ENCODE measurements at places on chromosomes 4 and X.

GRCh38 chr4:30416547-30416946 is 303.6 kb upstream of the PCDH7 start:
- DNase-seq = no peak

GRCh38 chr4:7620814-7621176 is 186.1 kb upstream of the PSAPL1 start:
- no peak for DNase-seq

GRCh38 chr4:46980851-46981250 is 12.5 kb downstream of the GABRA4 start:
- no peak for DNase-seq

DNA sequence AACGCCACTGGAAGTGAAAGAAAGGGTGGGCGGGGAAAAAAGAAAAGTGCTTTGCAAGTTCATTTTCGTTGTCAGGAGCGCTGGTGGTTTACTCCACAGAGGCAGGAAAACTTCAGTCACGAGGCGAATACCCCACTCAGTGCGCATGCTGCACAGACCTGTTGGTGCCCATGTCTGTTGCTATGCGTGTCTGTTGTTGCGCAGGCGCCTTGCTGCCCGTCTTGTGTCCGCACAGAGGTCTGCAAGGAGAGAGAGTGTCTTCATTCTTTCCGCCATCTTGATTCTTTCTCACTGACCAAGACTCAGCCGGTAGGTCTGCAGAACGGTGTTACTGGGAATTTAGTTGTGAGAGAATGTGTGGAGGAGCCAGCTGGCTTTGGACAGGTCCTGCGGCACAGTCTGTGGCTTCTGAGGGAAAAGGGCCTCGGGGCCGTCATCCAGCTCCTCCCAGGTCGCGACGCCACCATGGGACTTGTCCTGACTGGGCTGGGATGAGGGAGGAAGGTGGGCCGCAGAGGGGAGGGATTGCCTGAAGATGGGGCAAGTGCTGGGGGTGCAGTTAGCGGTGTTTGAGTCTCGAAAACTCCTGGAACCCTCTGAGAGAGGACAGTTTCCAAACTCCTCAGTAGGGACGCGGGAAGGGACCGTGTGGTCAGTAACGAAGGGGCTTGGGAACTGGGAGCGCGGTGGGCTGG is at the start of gene PAGE2:
PAGE2 (plus strand) TSS at position 224 of the 695 bp plus-strand sequence. CDS start 1,003 bp downstream, outside the sequence.
- no peak for DNase-seq

- DNase-seq = no peak
These were observed 122.2 kb downstream of the ANXA5 start for GRCh38 chr4:121574618-121575017.

DNA sequence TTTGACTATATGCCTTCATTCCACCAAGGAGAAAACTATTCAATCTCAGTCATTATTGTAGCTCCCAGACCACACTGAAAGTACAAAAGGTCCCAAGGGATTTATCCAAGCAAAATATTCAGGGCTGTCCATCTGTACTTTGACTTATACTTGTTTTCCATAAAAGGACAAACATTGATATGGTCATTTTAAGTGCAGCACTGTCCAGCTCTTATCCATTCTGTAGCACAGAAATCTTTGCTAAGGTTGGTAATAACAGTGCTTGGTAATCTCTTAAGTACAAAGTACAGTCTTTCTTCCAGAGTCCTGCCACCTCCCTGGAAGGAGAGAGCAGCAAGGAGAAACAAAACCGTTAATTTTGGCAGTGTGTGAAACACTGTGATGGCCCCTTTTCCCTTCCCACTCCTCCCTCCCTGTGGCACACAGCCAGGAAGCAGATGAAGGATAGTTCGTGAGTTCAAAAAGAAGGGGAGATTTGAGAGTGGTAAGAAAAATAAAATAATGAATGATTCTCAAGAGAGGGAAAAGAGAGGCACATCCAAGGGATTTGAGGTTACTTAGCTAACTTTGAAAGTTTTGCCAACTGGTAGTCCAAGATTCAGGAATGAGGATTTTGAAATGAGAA is 6.8 kb upstream of the CXCL2 start:
- no peak for DNase-seq

- no peak for DNase-seq
These were observed 2.6 kb downstream of the C4orf33 start for GRCh38 chr4:129098531-129099001.

DNA sequence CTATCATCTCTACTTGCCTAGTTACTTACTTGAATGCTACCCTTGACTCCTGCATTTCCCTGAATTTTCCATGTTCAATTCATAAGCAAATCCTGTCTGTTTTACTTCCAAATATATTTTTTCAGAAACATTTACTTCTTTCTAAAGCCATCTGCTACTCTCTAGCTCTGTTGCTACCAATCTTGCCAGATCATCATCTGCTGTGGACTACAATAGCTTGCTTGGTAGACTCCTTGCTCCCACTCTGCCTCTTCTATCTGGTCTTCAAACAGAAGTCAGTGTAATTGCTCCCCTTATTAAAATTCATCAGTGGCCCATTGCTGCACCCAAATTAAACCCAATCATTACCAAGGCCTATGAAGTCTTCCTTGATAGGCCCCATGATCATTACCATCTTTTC is 151.6 kb upstream of the HPGD start:
- no peak for DNase-seq

DNA sequence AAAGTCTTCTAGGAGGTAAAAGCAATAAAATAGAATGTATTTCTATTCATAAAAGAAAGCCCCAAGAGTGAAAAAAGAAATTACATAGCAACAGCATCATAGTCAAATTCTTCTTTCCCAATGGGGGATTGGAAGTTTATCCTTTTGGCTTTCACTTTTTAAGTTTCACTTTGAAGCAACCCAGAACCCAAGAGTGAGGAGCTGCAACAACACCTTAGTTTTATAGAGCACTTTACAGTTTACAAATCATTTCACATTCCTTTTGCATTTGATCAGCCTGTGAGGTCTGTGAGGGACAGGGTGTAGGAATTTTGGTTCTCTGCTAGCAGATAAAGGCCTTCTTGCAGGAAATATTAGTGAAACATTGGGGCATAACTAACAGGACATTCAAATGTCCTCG is 112.0 kb upstream of the NDP start:
- DNase-seq = no peak

GRCh38 chrX:134502686-134503085 is 42.7 kb downstream of the HPRT1 start:
- no peak for DNase-seq

DNA sequence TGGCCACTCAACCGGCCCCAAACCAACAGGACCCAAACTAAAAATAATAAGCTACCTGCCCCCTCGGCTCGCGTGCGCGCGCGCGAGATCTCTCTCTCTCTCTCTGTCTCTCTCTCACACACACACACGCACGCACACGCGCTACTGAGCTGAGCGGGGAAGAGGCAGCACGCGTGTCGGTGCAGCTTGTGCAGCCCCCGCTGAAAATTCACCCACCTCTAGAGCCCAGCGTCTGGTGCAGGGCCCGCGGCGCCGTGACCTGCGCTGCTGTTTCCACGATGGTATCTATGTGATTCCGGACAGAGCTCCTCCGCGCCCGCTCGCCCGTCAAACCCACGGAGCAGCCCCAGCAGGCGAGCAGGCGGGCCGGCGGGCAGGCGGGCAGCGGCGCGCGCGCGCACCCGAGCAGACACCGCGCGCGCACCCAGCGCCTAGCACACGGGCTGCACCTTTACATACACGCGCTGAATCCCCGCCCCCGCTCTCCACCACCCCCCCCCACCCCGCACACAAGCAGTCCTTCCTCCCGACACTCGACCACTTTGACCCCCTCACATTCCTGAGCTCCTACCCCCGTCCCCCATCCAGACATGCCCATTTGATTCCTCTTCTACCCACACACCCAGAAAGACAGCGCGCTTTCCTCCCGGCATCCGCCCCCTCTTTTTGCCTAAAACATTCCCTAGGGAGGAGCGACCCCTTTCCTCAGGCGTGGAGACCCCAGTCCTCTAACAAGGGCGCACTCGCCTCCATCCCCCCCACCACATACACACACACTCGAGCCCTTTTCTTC is 1.0 kb downstream of the SLITRK4 start:
- no peak for DNase-seq

DNA sequence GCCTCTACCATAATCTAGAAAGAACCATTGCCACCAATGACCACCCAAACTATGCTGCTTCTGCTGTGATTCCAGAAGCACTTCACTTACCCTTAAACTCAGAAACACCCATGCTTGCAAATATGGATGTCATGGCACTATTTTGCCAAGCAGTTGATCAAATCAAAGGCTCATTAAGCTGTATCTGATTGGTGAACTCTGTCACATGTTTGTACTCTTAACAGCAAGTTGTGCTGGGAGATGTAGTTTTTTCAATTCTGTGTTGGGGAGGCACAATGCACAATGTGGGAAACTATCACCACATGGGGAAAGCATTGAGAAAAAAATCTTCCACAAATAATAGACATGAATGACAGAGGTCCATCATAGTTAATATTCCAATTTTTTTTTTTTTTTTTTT is 19.2 kb upstream of the SPCS3 start:
- no peak for DNase-seq

DNA sequence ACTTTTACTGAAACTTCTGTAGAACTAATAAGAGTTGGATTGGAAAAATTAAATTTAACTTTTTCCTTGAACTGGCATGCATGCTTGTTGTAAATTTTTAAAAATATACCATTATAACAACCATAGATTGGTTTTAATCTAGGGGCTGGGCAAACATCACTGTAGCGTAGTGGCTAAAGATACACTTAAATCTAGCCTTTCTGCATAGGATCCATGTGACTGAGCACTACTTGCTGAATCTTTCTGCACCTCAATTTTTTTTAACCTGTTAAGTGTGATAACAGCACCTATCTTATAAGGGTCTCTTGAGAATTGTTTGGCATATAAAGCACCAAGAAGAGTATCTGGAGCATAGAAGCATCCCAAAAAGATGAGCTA is 4.1 kb downstream of the ANXA10 start:
- DNase-seq = no peak

DNA sequence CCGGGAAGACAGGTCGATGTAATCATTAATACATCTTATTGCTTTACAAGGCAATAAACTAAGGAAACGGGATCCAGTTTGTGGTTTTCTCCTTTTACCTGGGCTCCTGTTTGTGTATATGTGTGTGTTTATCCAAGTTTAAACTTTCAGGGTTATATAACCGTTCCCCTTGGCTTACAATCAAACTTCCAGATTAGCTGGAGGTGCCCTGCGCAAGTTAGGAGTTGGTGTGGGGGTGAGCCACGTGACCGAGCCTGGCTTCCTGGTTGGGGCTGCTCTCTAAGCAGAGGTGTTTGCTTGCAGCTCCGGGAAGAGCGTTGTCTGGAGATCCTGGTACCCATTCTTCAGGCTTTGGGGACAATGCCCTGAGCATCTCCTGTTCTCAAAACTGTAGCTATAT is 129.2 kb downstream of the FHDC1 start:
- no peak for DNase-seq

DNA sequence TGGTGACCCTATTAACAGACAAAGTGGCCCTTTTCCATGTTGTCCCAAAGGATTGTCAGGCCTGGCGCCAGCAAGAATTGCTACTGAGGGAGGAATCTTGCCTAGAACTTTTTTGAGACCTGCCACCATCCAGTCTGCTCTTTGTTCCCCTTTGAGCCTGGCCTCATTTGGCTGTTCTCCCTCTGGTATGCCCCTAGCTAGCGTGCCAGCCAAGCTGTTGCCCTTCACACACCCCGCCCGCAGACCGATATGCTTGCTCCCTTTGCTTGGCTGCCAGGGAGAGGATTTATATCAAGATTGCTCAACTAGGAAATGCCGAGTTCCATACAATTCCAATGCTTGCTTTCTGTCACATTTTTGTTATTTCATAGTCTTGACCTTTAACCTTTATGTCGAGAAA is 24.4 kb downstream of the IGSF1 start:
- DNase-seq = no peak

- peak; percentile 32 for DNase-seq
These were observed 65.2 kb downstream of the FAM13A start for GRCh38 chr4:88991746-88992145.

DNA sequence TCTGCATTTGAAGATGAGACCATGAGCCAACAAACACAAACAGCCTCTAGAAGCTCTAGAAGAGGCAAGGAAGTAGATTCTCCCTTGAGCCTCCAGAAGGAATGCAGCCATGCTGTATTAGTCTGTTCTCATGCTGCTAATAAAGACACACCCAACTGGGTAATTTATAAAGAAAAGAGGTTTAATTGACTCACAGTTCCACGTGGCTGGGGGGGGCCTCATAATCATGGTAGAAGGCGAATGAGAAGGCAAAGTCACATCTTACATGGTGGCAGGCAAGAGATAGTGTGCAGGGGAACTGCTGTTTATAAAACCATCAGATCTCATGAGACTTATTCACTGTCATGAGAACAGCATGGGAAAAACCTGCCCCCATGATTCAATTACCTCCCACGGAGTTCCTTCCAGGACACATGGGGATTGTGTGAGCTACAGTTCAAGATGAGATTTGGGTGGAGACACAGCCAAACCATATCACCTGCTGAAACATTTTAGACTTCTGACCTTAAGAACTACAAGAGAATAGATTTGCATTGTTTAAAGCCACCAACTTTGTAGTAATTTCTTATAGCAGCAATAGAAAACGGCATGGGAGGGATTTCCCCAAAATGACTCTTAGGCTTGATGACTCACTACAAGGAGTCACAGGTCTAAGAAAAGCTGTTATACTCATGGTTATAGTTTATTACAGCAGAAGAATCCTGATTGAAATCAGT is 284.4 kb upstream of the SFRP2 start:
- no peak for DNase-seq

- DNase-seq = no peak
These were observed 37.7 kb downstream of the PAPSS1 start for GRCh38 chr4:107682306-107682705.

- DNase-seq = peak; percentile 19
These were observed 201.3 kb downstream of the RBM46 start for GRCh38 chr4:154982187-154983047.

GRCh38 chrX:11528623-11529022 is 137.1 kb downstream of the ARHGAP6 start:
- DNase-seq = no peak

- DNase-seq = no peak
These were observed 70.4 kb downstream of the FBXL5 start for GRCh38 chr4:15584785-15585184.

DNA sequence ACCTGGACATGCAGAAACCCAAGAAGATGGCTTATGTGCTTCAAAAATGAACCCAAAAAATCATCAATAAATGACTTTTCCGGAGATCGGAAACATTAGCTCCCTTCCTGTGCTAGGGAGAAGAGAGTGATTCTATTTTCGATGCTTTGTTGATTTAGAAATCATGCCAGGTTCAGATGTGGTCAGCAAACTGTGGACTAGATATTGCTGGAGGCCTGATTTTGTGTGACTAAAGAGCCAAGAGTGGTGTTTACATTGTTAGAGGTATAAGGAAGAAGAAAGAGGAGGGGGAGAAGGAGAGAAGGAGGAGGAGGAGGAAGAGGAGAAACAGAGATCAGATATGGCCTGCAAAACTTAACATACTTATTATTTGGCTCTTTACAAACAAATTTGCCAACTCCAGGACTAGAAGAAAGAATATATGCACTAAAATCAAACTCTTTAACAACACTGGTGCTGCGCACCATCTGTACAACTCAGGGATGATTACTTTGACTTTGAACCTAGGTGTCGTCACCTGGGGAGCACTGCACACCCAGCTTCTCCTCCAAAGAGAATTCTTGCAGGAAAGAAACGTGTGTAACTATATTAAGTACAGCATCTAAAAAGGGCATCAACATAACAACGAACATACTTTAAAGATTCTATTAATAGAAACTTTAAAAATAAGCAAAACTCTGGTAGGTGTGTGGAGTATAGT is 664.9 kb upstream of the LCORL start:
- no peak for DNase-seq

All from erythroblast (primary cell).